ENCODE measurements at places on chromosomes 4 and X. TPM values are rescaled to one million over a fixed set of nuclear protein-coding genes. Genes with fewer than 3 reads are reported as not detected.

Gene MID1
- 16.6 TPM for polyA plus RNA-seq

Gene NPY1R
- 19.8 TPM for polyA plus RNA-seq

Gene TRIM75
- polyA plus RNA-seq = not detected

Gene MAGEB10
- not detected for polyA plus RNA-seq

Gene TRPC5OS
- 0.44 TPM for polyA plus RNA-seq

Gene LANCL3
- 0.35 TPM for polyA plus RNA-seq

Gene ARL13A
- polyA plus RNA-seq = not detected

Gene ITIH6
- not detected for polyA plus RNA-seq

Gene ZFP92
- not detected for polyA plus RNA-seq

Gene POU4F2
- not detected for polyA plus RNA-seq

Gene KCND1
- 3.7 TPM for polyA plus RNA-seq

Gene AFM
- not detected for polyA plus RNA-seq

Gene ART3
- polyA plus RNA-seq = not detected

Gene MAGEA12
- polyA plus RNA-seq = not detected

Gene UGT2B10
- polyA plus RNA-seq = not detected

Measured in neural cell (in vitro differentiated cells).